ENCODE measurements at places on chromosomes 7 and 10.

DNA sequence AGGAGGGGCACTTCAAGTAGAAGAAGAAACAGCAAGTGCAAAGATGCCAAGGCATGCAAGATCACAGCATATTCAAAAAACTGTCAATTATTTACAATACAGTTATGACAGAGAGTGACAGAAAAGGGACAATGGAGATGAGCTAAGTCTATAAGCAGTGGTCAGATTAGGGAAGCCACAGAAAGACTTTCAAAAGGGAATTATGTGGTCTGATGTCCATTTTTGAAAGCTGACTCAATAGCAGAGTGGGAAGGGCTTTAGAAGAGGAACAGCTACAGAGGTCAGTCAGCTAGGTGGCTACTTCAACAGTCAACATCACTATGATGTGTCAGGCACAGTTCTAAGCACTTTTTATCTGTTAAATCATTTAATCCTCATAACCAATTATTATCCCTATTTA, 45.2 kb upstream of the SPOCK2 start:
- no peak for DNase-seq

DNA sequence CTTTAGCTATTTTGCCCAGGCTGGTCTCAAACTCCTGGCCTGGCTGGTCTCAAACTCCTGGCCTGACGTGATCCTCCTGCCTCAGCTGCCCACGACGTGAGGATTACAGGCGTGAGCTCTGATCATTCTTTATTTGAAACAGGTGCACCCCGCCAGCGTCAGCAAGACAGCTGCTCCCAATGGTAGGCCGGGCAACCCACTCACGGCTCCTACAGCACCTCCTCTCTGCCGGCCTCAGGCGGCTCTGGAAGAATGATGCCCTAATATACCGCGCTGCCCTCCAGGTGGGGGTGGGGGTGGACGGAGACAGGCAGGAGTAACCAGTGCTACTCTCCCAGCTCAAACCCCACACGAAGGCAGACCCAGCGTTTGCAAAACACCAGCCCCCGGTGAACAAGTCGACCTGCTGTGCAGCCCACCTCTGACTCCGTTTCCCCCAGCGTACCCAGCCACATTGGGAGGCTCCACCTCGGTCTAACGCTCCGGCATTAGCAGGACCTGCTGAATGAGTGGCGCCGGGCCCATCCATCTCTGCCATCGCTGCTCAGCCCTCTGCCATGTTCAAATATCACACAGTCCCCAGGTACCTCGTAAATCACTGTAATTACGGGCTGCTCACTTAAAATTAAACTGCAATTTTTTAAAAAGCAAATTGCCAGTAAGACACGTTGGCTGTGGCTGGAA, 148.6 kb downstream of the ELFN1 start:
- DNase-seq, result peak; percentile 14

GRCh38 chr10:118753331-118754228, 1.2 kb downstream of the CACUL1 start:
- no peak for DNase-seq

GRCh38 chr10:17181751-17182150, 19.7 kb downstream of the TRDMT1 start:
- DNase-seq, result no peak

GRCh38 chr7:122337011-122337410, 32.5 kb upstream of the FEZF1 start:
- DNase-seq, result peak; percentile 46

DNA sequence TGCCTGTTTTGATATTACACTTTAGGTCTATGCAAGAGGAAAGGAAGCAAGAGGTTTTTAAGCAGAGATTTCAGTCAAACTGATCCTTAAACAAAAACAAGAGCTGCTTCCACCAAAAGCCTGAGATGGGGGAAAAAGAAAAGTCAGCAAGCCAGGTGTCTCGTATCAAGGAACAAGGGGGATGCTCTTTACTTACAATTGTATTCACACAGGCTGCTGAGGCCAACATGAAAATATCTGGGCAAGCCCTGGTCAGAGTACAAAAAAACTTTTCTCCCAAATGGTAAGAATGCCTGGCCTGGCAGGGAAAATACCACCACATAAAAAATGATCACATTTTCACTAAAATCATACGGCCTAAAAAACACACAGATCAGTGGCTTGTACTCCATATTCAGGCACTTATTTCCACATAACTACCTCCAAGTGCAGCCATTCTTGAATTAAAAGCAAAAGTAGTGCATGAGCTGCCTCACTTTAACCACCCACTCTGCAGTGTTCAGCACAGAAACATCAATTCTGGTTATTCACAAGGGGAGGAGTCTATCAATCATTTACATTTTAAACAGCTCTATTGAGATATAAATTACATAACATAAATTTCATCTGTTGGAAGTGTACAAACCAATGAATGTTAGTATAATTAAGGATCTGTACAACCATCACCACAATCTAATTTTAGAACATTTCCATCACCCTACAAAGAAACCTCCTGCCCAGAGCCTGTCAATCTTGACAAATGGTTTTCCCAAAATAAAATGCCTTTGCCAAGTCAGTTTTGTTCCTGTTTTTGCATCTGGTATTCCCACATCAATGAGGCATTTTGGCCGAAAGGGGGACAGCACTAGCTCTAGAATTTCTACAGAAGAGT, 70.2 kb downstream of the GRB10 start:
- no peak for DNase-seq

DNA sequence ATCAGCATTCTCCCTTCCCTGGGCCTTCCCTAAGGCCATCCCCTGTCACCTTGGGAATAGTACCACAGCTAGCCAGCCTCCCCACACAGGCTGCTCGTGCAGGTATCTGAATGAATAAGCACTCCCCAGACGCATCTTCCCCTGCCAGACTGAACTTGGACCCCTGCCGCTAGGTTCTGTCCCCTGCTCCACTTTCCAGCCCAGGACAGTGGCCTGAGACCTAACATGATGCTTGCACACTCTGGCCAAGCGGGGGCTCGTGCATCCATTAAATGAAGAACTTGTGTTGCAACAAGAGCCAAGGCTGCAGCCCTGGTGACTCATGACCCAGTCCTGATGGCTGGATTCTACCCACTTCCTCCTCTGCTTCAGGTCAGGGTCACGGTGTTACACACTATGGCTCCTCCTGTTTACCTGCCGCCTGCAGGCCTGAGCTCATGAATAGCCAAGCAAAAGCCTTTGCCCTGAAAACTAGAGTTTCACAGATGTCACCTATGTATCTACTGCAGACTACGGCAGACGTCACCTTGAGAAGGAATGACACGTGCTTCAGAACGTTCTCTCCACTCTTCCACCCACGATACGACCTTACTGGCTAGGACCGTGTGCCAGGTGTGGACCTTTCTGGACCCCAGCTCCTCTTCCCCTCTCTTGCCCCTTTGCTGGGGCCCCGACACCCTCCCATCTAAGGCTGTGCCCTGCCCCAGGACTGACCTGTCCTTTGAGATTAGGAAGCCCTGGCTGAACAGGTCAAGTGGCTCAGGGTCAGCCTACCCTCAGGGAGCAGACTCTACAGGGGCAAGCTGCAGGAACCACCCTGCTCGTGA, 6.5 kb downstream of the ASB13 start:
- no peak for DNase-seq

GRCh38 chr10:17655567-17656146, 11.7 kb downstream of the STAM start:
- no peak for DNase-seq

DNA sequence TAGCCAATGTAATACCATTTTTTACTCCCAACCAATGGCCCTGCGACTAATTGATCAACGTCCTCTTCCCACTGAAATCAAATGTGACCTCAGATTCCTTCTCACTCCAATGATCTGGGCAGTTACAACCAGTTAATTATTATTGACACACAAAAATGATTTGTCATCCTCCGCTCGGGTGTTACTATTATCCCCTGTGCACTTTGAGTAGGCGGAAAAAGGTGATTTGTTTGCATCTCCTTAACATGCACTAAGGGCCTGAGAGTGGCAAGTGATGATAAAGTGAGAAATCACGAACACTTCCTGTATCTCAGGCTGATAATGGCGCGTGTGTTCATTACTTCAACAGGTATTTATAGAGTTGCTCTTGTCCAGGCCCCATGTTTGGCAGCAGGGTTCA, 40.9 kb upstream of the PNLIP start:
- no peak for DNase-seq

DNA sequence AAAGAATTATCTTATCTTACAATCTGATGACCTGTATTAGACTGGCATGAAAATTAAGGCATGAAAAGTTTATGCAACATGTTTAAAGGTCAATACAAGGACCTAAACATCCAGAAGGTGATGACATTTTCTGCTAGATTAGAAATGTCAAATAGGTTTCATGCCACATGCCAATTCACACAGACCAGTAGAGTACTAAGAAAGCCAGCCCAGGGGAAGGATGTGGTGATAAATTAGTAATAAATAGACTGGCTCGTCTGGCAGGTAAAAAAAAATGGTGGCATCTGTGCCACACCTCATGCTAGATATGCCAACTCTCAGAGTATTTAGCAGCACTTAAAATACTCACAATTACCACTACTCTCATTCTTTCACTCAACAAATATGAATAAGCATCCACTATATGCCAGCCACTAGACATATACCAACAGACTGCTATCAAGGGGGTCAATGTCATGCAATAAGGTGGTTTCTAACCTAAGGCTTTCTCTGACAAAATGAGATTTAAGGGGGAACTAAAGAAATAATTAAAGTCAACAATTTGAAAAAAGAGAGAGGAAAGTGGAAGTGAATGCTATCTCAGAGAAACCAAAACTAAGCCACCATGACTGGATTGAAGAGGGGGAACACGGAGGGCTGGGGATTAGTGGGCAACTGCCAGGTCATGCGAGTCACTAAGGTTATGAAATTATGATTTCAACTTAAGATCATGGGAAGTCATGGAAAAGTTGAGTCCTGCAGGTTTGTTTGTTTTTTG, 83.5 kb downstream of the SGMS1 start:
- DNase-seq, result no peak

DNA sequence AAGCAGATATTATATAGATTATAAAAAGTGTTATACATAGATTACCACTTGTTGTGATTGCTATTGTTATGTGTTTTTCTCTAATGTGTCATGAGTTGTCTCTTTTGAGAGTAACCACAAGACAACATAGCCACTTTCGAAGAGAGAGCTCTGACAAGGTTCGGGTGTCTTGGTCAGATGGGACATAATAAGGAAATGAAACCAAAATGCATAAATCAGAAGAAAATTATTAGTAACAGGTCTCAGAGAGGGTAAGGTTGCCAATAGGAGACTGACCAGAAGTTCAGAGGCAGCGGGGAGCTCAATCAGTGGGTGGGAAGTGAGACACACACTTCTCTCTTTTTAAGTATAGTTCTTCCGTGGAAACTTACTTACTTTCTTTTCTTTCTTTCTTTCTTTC, 639.2 kb upstream of the POT1 start:
- DNase-seq, result no peak

GRCh38 chr7:19916046-19916445, 142.6 kb upstream of the TMEM196 start:
- no peak for DNase-seq

DNA sequence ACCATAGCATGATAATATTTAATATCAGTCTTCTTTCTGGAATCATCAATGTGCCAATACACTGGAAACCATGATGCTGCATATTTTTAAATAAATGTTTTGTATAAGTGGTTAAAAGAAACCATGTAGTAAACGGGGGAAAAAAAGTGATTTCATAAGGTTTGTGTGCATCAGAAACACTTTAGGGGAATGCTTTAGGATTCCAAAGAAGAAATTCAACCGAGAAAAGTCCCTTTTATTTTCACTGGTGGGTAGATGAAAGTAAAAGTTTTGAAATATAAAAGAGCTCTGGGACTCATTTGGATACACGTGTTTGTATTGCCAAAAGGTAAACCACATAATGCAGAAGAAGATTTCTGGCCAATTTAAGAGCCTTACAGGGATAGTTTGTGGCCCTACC, 11.9 kb upstream of the MACC1 start:
- no peak for DNase-seq

DNA sequence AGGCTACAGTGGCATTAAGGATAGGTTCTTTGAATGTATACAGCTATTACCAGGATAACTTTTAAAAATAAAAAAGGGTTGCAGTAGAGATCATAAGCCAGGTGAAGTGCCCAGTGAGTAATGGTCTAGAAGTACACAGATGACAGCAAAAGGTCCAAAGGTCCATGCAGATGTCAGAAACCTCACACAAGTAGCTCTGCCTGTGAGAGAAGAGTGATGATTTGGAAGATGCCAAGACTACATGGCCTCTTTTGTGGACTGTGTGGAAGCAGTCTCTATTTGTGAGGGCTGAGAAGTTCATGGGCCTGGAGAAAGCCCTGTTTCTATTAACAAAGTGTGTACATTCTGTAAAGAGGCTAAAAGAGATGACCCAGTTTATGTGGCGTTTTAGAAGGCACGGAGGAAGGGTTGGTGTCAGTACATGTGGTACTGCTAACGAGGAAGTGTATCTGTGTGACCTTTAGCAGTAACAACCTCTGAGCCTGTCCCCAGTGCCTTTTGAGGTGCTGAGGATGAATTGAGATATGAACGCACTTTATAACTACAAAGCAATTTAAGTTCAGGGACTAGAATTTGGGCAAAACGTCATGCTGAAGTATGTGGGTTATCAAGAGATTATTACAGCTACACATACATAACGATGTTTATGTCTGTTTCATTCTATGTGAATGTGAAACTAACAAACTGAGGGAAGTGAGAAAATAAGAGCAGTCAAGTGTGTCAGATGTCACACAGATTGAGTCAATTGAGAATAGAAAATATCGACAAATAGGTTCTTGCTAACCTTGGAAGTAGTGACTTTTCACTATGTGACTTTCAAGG, 7.6 kb downstream of the CYCS start:
- no peak for DNase-seq

GRCh38 chr10:71581376-71581775, 138.2 kb downstream of the C10orf105 start:
- DNase-seq, result no peak

DNA sequence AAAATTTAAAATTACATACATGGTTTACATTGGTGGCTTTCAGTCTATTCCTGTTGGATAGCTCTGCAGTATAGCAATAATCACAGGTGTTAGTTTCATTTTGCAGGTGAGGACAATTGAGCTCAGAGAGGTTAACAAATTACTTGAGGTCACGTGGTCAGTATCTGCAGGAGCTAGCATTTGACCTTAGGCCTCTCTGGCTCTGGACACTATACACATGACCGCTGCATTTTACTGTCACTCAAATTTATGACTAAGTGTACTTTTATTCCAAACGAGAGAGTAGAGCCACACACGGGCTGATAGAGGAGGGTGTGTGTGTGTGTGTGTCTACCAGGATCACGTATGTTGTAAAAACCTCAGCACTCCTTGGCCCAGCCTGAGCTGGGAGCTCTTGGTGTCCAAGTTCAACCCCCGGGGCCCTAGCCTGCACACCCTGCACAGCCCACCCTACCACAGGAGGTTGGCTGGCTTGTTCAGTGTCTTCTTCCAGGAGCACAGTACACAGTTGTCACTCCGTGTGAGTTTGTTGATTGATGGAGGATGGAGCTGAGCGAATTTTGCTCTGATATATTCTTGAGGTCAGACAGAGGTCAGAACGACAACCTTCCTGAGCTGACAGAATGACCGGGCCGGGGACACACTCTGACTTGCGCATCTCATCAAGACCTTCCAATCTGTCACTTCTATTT, 272.7 kb downstream of the GFRA1 start:
- DNase-seq, result no peak

GRCh38 chr10:125057158-125058001, 103.0 kb downstream of the CTBP2 start:
- DNase-seq, result no peak
